Prostate gland (tissue), 2 donors: ENCODE measurements at places on chromosomes 3 and 15. TPM values are rescaled to one million over a fixed set of nuclear protein-coding genes. Genes with fewer than 3 reads are reported as not detected.

Gene KLHL40
- 2.9 TPM for total RNA-seq

Gene ADAMTS17
- total RNA-seq = 5.6 TPM

Gene PP2D1
- 0.97 TPM for total RNA-seq

Gene MAPK6
- total RNA-seq = 22.1 TPM

Gene ZDHHC19
- total RNA-seq = not detected

Gene CHRNA5
- 1.9 TPM for total RNA-seq

Gene ARL14
- total RNA-seq = not detected

Gene SNRK
- total RNA-seq = 38.1 TPM

Gene RLBP1
- not detected for total RNA-seq

Gene ARF4
- 163 TPM for total RNA-seq

Gene CYP1A2
- total RNA-seq = 0.46 TPM

Gene WDR93
- 0.18 TPM for total RNA-seq

Gene SLC24A5
- not detected for total RNA-seq

Gene FAM227B
- total RNA-seq = 12.9 TPM

Gene SCAANT1
- total RNA-seq = not detected

Gene CCK
- total RNA-seq = 50.7 TPM

Gene GOLGA8T
- total RNA-seq = not detected

Gene DAZL
- 21.5 TPM for total RNA-seq

Gene IGF1R
- total RNA-seq = 190 TPM

Gene OSTN
- 0.09 TPM for total RNA-seq

Gene LIPC
- 0.14 TPM for total RNA-seq

Gene PTH1R
- total RNA-seq = 1.3 TPM

Gene TM4SF18
- 4.9 TPM for total RNA-seq

Gene CFAP20DC
- total RNA-seq = 8.3 TPM

Gene CFAP100
- not detected for total RNA-seq

Gene NLGN1
- total RNA-seq = 0.36 TPM

Gene NMB
- total RNA-seq = 16.6 TPM

Gene WNT5A
- total RNA-seq = 14.3 TPM

Gene KLHL6
- 1.0 TPM for total RNA-seq

Gene ENTPD3
- total RNA-seq = 2.4 TPM

Gene GOLGA8O
- total RNA-seq = 7.7 TPM

Gene DMXL2
- 35.3 TPM for total RNA-seq

Gene PLA2G4E
- 0.17 TPM for total RNA-seq

Gene LMAN1L
- 229 TPM for total RNA-seq

Gene TNNC1
- 2.7 TPM for total RNA-seq

Gene GATA2
- 275 TPM for total RNA-seq

Gene FES
- total RNA-seq = 33.9 TPM

Gene SCG5
- 4.2 TPM for total RNA-seq

Gene ZNF35
- total RNA-seq = 14.9 TPM

Gene UBXN7
- 36.9 TPM for total RNA-seq

Gene AMT
- total RNA-seq = 8.9 TPM

Gene ERICH6
- total RNA-seq = 0.57 TPM

Gene SCN5A
- total RNA-seq = 0.23 TPM

Gene CLDND1
- total RNA-seq = 113 TPM

Gene BTD
- 42.7 TPM for total RNA-seq

Gene TRIM42
- total RNA-seq = not detected

Gene ZNF660
- total RNA-seq = 2.9 TPM

Gene MTFMT
- 31.0 TPM for total RNA-seq

Gene CNTN4
- total RNA-seq = 1.5 TPM

Gene DZIP1L
- total RNA-seq = 18.7 TPM

Gene PAQR5
- total RNA-seq = 1.2 TPM

Gene ARGFX
- not detected for total RNA-seq
